Naive thymus-derived CD8-positive, alpha-beta T cell (primary cell): ENCODE measurements at places on chromosomes 13 and 19.

DNA sequence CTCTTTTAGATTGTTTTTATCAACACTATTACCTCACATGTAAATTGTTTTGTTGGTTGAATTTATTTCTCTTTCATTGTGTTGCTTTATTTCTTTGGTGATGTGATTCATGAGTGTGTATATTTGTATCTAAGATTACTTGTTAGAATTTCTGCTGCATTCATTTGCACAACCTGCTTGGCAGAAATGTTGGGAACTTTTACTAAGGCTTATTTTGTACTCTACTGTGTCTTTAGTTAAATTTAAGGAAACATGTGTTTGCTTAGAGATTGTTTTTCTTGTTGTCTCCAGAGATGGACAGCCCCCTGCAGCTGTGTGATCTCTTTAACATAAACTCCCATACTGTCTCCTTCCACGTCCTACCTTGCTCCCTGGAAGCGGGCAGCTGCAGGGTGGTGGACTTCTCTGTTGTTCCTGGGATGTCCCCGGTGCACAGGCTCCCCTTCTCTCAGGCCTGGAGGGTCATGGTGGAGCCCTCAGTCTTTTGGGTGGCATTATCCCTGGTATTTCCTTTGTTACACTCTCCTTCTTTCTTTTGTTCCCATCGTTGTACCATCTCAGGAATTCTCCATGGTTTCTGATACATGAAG is 212.0 kb upstream of the SPRY2 start:
- DNase-seq, result no peak

GRCh38 chr19:51138549-51138979 is 3.5 kb upstream of the SIGLEC7 start:
- DNase-seq, result no peak

DNA sequence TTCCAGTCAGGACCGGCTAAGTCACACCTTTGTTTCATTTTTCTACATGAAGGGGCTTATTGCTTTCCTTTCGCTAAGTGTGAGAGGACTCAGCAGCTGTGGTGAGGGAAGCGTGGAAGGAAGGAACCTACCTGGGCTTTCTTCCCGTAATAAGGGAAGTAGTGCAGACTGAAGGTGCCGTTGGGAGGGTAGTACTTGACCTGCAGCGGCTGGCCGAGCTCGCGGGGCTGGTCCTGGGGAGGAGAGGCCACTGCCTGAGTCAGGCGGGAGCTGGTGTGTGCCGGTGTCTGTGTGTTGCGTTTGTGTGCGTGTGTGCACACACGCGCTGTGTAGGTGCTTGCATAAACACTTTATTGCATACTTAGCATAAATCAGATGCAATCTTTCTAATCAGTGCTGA is 7.7 kb downstream of the ATP4B start:
- DNase-seq, result no peak

GRCh38 chr19:17394891-17395415 is 957 bp upstream of the CCDC194 start:
- DNase-seq, result peak; percentile 21

DNA sequence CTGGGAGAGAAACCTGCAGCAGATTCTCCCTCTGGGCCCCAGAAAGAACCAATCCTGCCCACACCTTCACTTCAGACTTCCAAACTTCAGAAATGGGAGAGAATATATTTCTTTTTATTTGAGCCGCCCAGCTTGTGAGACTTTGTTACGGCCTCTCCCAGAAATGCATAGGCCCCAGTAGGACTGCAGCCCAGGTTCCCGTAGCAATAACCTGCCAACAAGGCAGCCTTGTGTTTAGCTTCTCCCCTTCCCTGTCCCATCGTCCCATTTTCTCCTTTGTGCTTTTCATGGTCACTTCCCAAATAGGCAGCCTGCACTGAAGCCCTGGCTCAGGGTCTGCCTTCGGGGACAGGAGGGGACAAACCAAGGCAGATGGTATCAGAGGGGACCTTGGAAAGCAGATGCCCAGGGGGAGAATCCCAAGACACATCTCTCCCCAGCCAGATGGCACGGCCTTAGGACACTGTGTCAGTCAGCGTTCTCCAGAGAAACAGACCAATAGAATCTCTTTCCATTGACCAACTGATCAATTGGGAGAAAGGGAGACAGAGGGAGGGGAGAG is 3.7 kb upstream of the ARHGEF7 start:
- DNase-seq, result no peak

DNA sequence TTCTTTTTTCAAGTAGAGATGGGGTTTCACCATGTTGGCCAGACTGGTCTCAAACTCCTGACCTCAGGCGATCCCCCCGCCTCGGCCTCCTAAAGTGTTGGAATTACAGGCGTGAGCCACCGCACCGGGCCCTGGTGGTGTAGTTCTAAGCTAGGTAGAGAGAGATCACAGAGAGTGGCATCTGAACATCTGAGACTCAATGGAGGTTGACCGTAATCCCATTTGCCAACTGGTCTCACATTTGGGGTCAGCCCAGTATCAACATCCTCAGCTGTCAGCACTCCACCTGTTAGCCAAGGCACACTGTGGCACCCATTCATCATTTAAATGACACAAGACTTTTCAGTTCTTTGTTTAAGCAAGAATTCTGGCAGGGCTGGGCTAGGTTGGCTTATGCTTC is 8.1 kb downstream of the SELENOW start:
- DNase-seq, result no peak

- DNase-seq, result no peak
Measured at GRCh38 chr13:111187960-111188541, 72.9 kb downstream of the ARHGEF7 start.

DNA sequence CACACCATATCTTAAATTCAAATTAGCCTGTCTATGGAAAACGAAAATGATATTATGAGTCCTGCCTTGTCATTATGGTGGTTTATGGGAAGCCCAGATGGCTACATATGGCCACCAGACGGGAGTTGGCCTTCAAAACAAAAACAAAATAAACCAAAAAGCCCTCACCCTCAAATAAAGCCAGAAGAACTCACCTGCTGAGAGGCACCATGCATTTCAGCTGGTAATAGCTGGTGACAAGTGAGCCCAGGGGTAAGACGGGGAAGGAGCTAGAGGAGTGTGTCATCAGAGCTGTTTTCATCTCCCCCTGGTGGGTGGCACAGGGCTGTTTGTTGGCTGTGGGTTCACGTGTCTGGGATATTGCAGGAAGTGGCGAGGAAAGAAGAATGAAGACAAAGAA is 152.9 kb downstream of the EFNB2 start:
- DNase-seq, result no peak

- peak; percentile 47 for DNase-seq
Measured at GRCh38 chr19:18205200-18205892, 1.5 kb upstream of the RAB3A start.

- DNase-seq, result no peak
Measured at GRCh38 chr13:44498502-44498901, 77.6 kb downstream of the TSC22D1 start.

GRCh38 chr19:3605770-3606169 is 905 bp downstream of the TBXA2R start:
- DNase-seq, result no peak
